ENCODE measurements at places on chromosomes 5 and 9.

GRCh38 chr5:37002176-37002751 is 125.7 kb downstream of the NIPBL start:
- no peak for DNase-seq

- DNase-seq = peak; percentile 1
Measured at GRCh38 chr5:72955143-72955767, 586 bp upstream of the FCHO2 start.

- no peak for DNase-seq
Measured at GRCh38 chr5:158045696-158046095, 186.8 kb upstream of the CLINT1 start.

DNA sequence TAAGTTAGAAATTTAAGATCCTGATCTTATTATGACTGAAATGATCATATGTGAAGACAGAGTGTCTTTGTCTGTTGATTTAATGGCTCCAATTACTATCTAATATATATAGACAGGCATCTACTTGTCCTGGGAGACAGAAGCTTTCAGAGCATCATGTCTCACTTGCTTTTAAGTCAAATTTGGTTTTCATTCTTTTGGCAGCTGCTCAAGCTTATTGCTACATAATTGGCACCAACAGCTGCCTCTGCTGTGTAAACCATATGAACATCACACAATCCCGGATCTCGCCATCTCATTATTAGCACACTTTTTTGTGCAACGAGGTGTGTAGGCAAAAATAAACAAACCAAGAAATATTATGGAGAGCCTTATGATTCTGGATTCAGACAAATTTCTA is 1717.9 kb downstream of the EFNA5 start:
- DNase-seq = no peak

GRCh38 chr9:7894231-7894630 is 94.7 kb upstream of the DMAC1 start:
- no peak for DNase-seq

DNA sequence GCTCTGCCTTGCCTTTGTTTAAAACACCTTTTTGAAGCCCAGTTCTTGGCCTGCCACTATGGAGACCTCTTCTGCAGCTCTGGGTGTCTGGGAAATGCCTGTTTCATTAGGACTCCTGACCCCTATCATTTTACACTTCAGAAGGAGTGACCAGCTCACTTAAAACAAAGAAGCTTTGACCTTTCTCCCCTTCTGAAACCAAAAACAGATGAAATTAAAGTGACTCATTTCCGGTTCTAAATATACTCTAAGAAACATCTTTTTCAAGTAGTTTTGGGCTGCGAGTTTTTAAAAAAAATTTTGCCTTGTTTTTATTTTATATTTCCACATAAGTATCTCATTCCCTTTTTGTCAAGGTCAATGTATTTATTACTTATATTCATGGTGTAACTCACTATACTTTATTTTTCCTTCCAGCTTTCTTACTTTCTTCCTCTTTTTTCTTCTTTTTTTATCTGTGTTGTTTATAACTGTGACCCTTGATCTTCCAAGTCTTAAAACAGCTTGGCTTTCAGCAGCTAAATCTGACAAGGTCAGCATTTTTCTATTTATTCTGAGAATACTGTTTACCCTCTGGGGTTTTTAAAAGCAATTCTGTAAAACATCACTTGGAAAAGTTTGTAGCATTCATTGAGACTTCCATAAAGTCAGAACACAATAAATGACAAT is 672.9 kb downstream of the NR2F1-AS1 start:
- DNase-seq = no peak

DNA sequence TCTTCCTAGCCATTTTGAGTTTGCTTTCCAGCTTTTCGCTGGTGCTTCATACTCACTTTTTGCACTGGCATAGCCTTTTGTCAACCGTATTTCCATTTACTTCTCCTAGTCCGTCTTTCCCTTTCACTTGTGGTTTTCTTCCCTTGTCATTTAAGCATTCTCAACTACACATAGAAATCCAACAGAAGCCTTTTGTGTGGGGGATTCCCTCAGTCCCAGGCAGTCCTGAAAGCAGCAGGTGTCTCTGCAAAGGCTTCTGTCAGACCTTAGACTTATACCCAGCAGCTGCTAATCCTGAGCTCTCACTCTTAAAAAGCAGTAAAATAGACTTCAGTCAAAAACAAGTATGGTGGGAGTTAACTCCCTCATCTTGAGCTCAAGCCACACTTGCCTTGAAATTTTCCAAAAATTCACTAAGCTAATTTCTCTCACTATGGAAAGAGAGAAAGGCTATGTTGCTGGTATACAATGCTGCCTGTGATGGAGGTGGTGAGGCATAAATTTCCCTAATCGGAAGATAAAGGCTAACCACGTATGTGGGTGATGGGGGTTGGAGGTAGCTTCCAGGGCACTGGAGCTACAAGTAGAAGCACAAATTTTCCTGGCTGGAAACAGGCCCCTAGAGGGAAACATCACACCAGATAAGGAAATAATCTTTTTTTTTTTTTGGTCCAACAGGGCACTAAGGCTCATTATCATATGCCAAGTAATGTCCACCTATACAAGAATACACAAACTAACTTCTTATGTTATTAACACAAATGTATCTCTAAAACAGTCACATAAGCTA is 34.8 kb upstream of the IFNK start:
- DNase-seq = no peak

DNA sequence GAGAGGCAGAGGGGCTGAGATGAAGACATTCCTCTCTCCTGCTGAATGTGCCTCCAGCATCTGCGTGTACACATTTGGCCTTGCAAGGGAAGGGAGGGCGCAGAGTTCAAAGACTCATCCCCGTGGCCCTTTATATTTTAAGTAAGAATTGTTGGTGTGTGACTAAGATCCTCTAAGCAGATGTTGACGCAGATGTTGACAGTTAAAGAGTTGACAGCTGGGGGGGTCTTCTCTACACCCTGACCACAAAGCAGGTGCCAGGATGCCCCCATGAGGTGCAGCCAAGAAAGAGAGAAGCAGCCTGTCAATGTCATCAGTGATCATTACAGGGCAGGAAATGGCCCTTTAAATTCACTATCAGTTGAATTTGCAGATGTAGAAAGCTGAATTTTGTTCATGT is 262.9 kb downstream of the IRX1 start:
- DNase-seq = no peak

DNA sequence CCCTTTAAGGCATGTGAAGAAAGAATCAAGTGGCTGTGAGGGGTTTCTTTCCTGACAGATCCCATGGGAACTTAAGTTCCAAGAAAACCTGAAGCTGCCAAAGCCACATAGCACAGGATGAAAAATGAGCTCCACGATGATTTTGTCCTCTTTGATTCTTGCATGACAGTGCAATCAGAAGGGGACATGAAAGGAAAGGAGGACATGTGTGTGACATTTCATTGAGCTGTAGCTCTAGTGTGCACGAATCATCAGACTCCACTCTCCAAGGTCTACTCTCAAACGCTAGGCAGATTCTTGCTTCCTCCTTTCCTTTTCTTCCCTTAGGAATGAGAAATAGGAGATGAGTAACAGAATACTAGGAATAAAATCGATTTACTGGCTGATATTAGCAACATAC is 142.0 kb downstream of the ZNF608 start:
- DNase-seq = no peak

GRCh38 chr5:6069496-6070185 is 308.7 kb downstream of the MED10 start:
- DNase-seq = no peak

- no peak for DNase-seq
Measured at GRCh38 chr5:143920772-143921171, 108.8 kb downstream of the HMHB1 start.

GRCh38 chr9:121459513-121459912 is 40.1 kb downstream of the GGTA1 start:
- DNase-seq = no peak

- DNase-seq = no peak
Measured at GRCh38 chr5:167294882-167295680, 996.4 kb upstream of the WWC1 start.

- DNase-seq = no peak
Measured at GRCh38 chr5:115068239-115069086, 101.2 kb downstream of the TRIM36 start.

GRCh38 chr9:103798620-103799019 is 295.5 kb upstream of the SMC2 start:
- DNase-seq = no peak

GRCh38 chr5:60811105-60811504 is 33.0 kb downstream of the ELOVL7 start:
- DNase-seq = no peak

DNA sequence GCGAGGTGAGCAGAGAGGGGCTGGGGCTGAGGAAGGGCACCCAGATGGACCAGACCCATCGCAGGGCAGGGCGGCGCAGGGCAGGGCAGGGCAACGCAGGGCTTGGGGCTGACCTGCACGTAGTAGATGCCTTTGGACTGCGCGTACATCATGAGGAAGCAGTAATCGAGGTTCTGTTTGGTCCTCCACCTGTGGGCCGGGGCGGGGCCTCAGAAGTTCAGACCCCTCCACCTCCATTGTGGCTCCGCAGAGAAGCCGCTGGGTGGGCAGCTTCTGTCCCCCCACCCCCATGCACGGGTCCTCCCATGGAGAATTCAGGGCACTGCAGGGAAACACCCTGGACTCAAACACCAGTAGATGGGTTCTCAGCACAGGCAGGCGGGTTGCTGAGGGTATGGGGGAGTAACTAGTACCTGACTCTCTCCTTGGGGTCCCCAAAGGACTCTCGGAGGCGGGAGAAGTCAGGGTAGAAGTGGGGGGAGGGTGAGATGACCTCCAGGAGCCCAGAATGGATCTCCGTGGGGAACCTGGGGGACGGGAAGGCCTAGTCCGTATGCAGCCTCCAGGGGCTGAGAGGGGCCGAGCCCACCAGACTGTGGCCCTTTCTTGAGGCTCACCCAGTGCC is 6.4 kb downstream of the LTC4S start:
- DNase-seq = no peak

GRCh38 chr9:135365013-135365768 is 114.4 kb upstream of the PPP1R26 start:
- DNase-seq = no peak

- no peak for DNase-seq
Measured at GRCh38 chr5:147406636-147407035, 103.2 kb downstream of the DPYSL3 start.

DNA sequence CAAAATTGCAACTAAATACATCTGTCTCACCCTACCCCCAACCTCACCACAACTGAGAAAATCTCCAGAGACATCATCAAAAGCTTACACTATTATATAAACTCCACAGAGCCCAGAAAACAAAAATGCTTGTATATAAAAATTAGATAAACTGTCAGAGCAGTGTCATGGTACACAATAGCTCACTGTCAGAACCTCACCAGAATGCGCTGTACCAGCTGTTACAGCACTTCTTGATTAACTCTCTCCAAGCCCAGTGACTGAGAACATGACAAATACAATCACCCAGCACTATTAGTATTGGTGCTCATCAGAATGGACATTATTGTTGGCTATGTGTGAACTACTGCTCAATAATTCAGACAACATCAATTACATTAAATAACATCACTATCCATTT is 65.7 kb downstream of the ZDHHC21 start:
- DNase-seq = no peak

DNA sequence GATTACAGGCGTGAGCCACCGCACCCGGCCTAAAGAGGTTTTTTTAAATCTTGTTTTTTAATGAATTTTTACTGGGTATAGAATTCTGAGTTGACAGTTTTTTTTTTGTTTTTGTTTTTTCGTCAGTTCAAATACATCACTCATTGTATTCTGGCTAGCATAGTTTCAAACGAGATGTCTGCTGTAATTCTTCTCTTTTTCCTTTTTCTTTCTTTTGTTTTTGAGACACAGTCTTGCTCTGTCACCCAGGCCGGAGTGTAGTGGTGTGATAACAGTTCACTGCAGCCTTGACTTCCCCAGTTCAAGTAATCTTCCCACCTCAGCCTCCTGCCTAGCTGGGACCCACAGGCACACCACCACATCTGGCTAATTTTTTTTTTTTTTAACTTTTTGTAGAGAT is 2.2 kb upstream of the PRRT1B start:
- DNase-seq = no peak

GRCh38 chr5:126373375-126374108 is 49.7 kb upstream of the GRAMD2B start:
- no peak for DNase-seq

GRCh38 chr5:37668524-37669047 is 171.3 kb downstream of the GDNF start:
- no peak for DNase-seq

GRCh38 chr5:61730866-61731265 is 398.8 kb downstream of the ZSWIM6 start:
- DNase-seq = no peak

Measured in stimulated activated CD8-positive, alpha-beta memory T cell treated with anti-CD3 and anti-CD28 coated beads, Interleukin-12 subunit alpha, Interleukin-12 subunit beta, amount 100 ng/mL, for 1 hour (primary cell).